ENCODE measurements at places on chromosomes 1 and 21.

GRCh38 chr1:96372881-96373280 is 348.7 kb upstream of the PTBP2 start:
- DNase-seq: no peak

DNA sequence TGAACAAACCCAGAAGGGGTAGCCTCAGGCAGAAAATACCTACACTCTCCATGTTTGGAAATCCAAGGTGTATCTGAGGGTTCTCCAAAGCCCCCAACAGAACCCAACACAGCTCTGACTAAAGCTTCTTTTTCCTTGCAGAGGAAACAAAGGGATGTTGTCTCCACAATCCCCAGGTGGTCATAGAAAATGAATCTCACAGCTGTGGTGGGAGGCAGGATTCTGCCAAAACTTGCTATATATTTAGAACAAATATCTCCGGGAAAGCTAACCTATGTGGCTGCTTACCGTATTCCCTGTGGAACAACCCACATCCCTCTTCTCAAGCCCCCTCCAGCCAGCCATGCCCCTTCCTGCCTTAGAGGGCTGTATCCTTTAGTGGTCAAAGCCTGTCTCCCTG is 406.1 kb downstream of the PRDM2 start:
- DNase-seq: no peak

- DNase-seq: no peak
These were observed 14.5 kb downstream of the CFAP74 start for GRCh38 chr1:1989102-1989542.

DNA sequence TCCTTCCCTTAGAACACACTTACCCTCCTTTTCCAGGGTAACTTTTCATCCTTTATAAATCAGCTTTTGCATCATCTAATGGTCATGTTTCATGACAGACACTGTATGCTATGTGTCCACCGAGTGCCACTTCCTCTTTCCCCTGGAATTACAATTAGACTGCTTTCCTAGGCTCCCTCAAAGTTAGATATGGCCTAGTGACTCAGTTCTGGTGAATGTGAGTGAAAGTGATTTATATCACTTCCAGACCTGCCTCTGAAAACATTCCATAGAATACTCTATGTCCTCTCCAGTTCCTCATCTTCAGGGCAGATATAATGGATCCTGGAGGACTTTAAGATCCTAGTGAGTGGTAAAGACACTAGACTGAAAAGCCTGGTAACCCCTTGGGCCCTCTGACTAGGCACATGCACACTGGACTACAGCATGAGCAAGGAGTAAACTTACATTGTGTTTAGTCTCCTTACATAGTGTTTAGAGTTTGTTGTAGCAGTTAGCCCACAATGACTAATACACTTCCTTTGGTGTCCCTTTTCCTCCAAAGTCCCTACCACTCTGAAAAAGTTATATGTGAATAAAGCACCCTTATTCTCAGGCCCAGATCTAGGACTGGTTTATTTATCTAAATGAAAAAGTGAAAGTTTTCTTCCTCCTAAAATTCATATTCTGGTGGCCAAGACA is 59.3 kb downstream of the GPR88 start:
- DNase-seq: no peak

DNA sequence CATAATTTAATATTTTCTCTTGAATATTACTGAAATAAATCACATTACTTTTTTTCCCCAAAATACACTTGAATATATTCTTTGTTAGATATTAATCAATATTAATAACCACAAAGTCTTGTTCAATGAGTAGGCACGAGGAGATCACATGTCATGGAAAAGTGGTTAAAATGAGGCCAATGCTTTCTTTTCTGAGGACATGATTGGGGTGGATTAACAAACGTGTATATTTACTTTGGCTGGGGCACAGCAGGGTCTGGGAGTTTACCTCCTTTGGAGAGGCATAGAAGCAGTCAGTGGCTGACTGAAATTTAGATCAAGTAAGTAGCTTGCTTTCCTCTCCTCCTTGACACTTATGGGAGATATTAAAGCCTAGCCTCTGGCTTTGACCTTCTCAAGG is 664.3 kb upstream of the B3GALT2 start:
- DNase-seq: no peak

- peak; percentile 82 for DNase-seq
These were observed 12.6 kb downstream of the KIAA0040 start for GRCh38 chr1:175179837-175180590.

GRCh38 chr1:231039161-231040018 is 664 bp downstream of the FAM89A start:
- DNase-seq: peak; percentile 29

Measured in COLO829 (cell line).